ENCODE measurements at places on chromosomes 5 and 9. TPM values are rescaled to one million over a fixed set of nuclear protein-coding genes. Genes with fewer than 3 reads are reported as not detected.

INSL6 gene
- not detected for total RNA-seq

RLN2 gene
- 0.74 TPM for total RNA-seq

- DNase-seq, result no peak
Observed at GRCh38 chr5:53403291-53403690, 77.1 kb upstream of the FST start.

B4GALT7 gene
- 30.3 TPM for total RNA-seq

- no peak for DNase-seq
Observed at GRCh38 chr9:134895908-134896833, 15.6 kb downstream of the FCN2 start.

DIRAS2 gene
- total RNA-seq, result 0.40 TPM

GRCh38 chr5:385321-385720 lies 57.7 kb upstream of the EXOC3 start:
- no peak for DNase-seq

ZNF462 gene
- total RNA-seq, result 29.3 TPM

GRCh38 chr9:100375658-100376057 lies 22.9 kb upstream of the TEX10 start:
- DNase-seq, result no peak
